NAMALWA (cell line): ENCODE measurements at places on chromosomes 3 and 15.

- no peak for DNase-seq
These were observed 205.1 kb upstream of the EIF1B start for GRCh38 chr3:40104441-40104840.

- DNase-seq: no peak
These were observed 231.3 kb upstream of the ARHGEF26 start for GRCh38 chr3:153889905-153890334.

GRCh38 chr15:59991834-59992233 is 12.3 kb upstream of the FOXB1 start:
- DNase-seq: no peak

DNA sequence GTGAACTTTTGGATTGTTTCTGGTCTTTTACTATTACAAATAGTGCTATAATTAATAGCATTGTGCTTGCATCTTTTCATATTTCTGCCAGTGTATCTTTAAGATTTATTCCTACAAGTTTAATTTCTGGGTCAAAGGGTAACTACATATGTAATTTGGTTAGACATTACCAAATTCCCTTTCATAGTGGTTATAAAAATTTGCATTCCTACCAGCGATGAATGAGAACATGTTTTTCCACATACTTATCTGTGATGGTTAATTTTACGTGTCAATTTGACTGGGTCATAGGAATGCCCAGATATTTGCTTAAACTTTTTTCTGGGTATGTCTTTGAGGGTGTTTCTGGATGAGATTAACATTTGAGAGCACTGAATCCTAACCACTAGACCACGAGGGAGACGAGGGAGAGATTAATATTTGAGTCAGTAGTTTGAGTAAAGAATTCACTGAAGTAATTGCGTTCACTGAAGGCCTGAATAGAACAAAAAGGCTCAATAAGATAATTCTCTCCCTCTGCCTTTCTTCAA is 132.3 kb upstream of the NEO1 start:
- no peak for DNase-seq

GRCh38 chr15:51088585-51088984 is 6.1 kb downstream of the TNFAIP8L3 start:
- DNase-seq: no peak

DNA sequence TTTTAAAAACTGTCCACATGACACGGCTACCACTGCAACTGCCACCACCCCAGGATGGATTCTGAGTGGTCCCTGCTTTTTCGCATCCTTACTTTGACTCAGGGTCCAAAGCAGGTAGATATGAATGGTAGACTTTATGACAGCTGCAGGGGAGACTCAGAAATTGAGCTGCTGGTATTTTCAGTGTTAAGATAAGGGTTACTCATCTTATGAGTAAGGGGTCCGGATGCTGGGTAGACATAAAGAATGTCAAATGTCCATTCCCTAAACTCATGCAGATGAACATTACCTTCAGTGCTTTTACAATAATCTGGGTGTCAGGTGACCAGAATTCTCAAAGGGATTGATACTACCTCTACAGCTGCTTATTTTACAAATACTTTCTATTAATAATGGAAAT is 25.9 kb upstream of the BBX start:
- no peak for DNase-seq

DNA sequence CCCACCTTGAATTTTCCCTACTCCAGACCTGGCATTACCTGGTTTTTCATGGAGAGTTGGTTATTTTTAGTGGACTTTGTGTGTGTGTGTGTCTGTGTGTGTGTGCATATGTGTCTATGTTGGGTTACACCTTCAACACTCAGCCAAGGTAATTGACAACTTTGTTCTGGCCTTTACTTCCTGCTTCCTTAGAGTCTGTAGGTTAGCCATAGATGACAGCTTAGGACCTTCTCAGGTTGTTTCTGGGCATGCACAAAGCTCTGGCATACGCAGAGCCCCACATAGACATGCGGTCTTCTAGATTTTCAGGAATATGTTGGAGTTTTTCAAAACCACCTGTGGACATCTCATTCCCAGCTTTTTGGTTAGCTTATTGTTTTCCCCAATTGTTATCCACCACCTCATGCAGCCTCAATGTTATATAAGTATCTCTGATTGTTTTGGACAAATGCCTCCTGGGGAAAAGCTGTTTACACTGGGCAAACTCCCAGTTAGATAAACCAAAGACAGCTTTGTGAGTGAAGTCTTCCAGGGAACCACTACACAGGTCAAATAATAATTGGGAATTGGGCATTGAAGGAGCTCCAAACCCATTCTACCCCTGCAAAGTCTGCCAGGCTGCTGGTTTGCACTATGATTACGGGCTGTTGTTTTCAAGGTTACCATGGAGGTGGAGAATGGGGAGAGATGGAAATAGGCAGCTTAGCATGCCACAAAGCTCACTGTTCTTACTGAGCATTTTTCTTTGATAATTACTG is 201.2 kb downstream of the ADAMTSL3 start:
- no peak for DNase-seq

- no peak for DNase-seq
These were observed 20.4 kb downstream of the CDIN1 start for GRCh38 chr15:36599620-36600433.

GRCh38 chr15:41949401-41950126 is 22.8 kb downstream of the EHD4 start:
- no peak for DNase-seq

GRCh38 chr3:16311960-16312451 is 47.0 kb downstream of the OXNAD1 start:
- no peak for DNase-seq

DNA sequence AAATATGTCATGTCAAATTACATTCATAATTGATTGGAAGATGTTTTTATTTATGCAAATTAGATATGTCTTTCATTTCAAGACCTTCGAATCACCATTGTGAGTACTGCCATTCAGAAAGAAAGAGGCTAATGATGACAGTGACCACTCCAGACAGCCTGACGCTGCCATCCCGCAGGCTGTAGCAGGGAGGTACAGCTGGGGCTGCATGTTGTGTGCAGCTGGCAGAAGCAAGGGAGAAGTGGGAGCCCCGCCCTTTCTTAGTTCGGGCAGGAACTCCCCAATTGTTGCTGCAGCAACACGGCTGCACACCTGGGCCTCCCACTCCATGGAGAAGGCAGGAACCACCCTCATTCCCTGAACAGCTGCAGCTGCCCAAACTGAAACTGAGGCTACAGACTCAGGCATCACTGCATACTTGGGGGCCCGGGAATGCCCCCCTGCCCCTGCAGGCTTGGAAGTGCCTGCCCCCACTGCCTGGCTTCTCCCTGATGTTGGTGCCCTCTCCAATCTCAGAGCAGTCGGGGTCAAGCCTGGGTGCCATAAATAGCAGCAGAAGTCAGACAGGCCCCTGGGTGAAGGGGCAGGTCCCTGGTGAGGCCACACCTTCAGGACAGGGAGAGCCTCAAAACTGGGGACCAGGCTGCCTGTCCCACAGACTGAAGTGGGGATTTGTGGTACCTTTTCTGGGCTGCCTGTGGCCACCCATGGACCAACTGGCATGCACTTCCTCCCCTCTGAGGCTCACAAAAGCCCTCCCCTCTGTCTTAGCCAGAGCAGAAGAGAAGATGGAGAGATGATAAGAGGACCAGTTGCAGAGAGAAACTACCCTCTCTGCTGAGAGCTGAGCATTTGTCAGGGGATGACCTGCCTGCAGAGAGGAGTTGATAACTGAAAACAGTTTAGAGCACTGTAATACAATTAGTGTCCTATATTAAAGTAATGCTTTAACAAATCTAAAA is 964.6 kb downstream of the SI start:
- no peak for DNase-seq

- peak; percentile 36 for DNase-seq
These were observed 781 bp downstream of the TRNT1 start for GRCh38 chr3:3127432-3128010.
